ENCODE measurements at places on chromosomes 4 and X.
A peak's percentile ranks its signal among the peaks of the same experiment; 100 is the strongest.

GRCh38 chr4:6369511-6369910, 99.9 kb downstream of the WFS1 start:
- DNase-seq, result no peak

GRCh38 chrX:68550193-68550592, 51.3 kb downstream of the YIPF6 start:
- no peak for DNase-seq

- peak; percentile 95 for DNase-seq
These were observed 1.1 kb upstream of the MFAP3L start for GRCh38 chr4:170027181-170027829.

GRCh38 chr4:73705721-73706120, 34.6 kb upstream of the CXCL8 start:
- no peak for DNase-seq

DNA sequence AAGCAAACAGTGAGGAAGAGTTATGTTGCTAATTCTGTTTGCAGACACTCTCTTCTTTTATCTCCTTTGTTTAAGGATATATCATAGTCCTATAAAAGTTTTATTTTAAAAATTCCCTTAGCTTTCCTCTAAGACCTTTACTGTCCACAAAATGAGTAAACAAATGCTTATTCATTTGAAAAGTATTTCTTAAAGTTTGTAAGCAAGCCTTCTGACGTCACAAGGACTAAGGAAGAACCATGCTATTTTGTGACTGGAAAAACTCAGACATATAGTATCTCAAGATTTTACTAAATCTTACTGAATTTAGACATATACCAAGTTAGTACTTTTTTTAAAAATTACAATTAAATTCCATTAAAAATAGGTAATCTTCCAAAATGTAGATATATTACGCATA, 5.2 kb upstream of the RBMXL3 start:
- DNase-seq, result no peak

- no peak for DNase-seq
These were observed 30.2 kb downstream of the WFS1 start for GRCh38 chr4:6299875-6300274.

DNA sequence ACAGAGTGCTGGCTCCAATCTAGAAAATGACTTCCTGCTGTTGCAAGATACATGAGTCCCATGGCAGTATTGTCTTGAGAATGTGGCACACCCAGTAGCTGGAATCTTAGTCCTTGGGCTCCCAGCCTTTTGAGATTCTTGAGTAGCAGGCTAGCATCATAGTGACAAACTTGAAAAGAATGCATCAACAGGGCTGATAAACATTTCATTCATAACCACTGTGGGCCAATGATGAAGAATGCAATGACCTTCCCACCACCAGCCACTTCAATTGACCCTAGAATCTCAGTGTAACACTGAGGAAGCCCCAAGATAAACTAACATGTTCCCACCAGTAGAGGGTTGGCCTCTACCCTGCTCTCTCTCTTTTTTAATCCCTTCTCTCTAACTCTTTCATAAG, 329.3 kb downstream of the GBA3 start:
- DNase-seq, result no peak

- no peak for DNase-seq
These were observed 586.0 kb upstream of the AADAT start for GRCh38 chr4:170675568-170676262.

Measured in H7 (cell line).